Mammary epithelial cell (primary cell): ENCODE measurements at places on chromosomes 5 and 9. TPM values are rescaled to one million over a fixed set of nuclear protein-coding genes. Genes with fewer than 3 reads are reported as not detected.
A peak's percentile ranks its signal among the peaks of the same experiment; 100 is the strongest.

- peak; percentile 1 for DNase-seq
Observed at GRCh38 chr5:123881759-123882244, 369.8 kb downstream of the CSNK1G3 start.

GRCh38 chr9:135167356-135167755, 79.9 kb downstream of the OLFM1 start:
- no peak for DNase-seq

DNA sequence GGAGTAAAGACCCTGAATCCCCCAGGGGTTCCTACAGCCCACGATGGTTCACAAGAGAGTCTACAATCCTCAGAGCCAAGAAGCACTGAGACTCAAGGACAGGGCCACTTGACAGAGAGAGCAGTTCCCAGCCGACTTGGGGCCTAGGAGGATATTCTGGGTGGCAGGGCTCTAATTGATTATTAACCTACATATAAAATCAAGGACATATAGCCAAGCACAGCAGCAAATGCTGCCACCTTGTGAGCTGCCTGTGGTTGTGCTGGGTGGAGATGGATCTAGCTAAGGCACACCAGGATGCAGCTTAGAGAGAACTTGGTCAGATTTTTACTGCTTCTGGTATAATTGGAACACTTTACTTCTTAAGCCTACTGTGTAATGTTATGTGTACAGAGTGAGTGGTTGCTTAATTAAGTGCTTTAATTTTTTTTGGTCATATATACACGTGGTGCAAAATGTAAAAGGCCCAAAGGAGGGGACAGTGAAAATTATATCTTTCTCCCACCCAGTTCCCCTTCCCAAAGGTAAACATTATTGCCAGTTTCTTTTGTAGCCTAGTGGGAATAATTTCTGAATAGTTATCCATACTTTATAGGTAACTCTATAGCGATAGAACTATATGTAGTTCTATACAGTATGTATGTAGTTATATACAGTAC, 78.8 kb downstream of the F2RL2 start:
- DNase-seq: peak; percentile 16

DNA sequence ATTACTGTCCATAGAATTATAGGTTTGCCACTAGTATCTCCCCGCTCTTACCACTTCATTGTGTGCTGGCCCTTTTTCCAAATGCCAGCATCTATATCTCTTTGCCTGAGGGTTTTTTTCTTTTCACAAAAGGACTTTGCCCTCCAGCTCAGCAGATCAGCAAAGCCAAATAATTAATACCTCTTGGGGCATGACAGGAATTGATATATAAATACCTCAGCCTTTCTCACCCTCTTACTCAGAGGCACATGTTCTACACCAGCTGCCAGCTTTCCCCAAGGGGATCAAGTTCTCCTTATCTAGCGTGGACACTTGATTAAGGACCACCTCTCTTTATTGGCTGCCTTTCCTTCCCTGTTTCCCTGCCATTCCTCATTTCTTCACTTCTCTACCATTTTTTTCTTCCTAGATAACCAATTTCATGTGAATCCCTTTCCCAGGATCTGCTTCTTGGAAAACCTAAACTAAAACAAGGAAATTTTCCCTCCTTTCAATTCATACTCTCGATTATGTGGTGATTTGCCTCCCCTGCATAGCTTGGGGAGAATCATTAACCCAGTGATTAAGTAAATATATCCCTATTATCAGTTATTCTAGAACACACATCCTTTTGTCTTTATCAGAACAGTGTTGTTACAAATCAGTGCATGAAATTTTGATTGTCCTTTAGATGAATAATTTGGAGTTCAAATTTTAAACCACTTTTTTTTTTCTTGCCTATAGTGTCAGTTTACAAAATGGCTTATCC, 6.9 kb upstream of the NUDT12 start:
- no peak for DNase-seq

DNA sequence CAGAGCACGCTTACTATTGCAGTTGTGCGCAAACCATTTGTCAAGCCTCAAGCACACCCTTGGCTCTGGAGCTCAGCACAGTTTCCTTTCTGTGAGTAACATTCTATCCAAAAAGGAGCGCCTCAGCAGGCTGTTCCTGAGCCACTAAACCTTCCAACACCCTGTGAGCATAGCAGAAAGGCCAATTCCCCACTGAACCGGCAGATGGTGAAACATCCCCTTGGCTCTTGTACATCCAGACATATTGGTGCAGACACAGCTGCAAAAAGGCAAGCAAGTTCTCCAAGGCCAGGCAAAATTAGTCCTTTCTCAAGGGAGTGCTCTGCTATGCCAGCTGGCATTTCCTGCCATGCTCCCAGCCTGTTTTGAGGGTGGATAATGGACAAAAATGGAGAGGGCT, 44.1 kb upstream of the CEMIP2 start:
- DNase-seq: no peak

DNA sequence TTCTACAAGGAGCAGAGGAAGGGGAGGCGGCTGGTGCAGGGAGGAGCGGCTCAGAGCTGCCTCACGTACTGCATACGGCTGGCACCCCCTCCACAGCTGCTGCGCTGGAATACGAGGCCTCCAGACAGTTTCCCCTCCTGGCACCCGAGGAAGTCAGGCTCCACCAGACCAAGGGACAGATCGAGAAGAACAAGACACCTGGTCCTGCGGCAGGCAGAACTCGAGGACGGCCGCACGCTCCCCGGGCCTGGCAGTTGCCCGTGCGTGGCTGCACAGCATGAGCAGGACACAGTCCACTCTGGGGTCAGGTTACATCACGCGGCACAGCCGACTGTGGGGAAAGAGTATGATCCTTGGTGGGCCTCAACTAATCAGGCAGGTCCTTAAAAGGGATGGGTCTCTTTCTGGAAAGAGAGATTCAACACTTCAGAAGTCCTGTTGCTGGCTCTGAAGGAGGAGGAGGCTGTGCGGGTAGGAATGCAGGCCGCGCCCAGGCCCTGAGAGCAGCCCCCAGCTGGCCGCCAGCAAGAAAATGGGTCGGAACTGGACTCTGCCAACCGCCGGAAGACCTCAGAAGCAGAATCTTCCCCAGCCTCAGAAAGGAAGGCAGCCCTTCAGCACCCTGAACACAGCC, 11.6 kb downstream of the UBAC1 start:
- no peak for DNase-seq

The PCDHGA8 gene
- 1.7 TPM for total RNA-seq

The CRAT gene
- total RNA-seq: 17.7 TPM

- DNase-seq: no peak
Observed at GRCh38 chr5:103745353-103746065, 182.9 kb upstream of the NUDT12 start.

DNA sequence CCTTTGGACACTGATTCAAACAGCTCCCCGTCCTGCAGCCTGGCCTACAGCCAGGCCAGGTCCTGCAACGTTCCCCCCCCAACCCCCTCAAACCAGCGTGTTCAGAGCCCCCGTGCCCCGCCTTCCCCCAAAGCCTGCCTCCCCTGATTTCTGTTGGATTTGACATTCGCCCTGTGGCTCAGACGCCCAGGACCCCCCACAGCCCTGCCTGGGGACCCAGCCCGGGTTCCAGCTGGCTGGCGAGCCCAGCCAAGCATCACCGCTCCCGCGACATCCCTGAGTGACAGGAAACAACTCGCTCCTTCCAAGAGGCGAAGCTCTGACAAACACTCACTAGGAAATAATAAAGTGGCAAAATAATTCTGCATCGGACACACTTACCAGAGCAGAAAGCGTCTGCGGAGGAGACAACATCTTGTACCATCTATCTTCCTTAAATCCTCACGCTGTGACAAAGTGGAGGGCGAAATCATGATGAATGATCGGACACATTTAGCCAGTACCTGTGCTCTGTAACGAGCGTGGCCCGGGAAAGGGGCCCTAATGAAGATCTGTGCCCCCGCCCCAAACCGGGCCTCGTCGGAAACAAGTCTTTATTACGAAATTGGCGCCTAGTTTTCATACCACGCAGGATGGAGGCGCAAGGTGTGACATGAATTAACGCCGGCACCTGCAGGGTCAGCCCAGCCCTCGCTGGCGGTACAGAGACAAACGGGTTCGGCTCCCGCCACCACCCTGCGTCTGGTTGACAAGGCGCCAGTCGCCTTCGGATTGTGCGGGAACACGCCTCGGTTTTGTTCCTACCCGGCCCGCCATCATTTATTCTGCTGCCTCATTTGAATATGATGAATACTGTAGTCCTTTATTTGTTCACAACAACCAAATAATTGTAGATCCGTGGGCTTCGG, 91.0 kb upstream of the MVB12B start:
- no peak for DNase-seq

The RECK gene
- 12.7 TPM for total RNA-seq

DNA sequence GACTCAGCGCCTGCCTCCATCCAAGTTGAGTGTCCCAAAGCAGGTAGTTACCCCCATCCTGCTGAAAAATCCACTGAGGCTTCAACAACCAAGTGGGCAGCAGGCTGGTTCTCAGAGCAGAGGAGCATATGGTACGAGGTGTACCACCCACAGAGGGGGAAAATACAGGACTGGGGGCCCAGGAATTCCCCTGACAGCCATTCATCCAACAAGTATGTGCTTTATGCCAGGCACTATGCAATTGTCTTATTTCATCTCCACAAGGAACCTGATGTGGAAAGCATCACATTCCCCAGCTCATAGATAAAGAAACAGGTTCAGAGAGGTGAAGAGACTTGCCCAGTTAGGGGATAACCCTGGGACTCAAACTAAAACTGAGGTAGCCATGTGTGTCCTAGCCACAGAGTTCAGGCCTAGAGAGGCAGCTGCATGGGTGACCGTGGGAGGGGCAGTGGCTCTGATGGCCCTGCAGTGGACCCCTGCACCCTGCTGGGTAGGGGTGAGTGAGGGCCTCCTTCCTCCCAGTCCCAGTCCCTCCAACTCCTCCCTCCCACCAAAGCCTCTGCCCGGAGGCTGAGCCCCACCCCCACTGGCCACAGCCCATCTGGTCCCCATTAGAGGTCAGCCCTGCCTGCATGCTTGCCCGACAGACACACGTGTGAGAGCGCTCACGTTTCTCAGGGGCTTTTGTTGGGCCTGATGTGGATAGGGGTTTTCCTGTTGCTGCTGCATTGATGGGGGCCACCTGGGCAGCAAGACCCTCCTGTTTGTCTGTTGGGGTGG, 11.5 kb downstream of the PDLIM4 start:
- DNase-seq: peak; percentile 25

The PALM2AKAP2 gene
- 49.0 TPM for total RNA-seq

- DNase-seq: no peak
Observed at GRCh38 chr5:3024126-3024525, 272.6 kb upstream of the IRX2 start.

- DNase-seq: no peak
Observed at GRCh38 chr5:7377761-7378160, 18.2 kb upstream of the ADCY2 start.

DNA sequence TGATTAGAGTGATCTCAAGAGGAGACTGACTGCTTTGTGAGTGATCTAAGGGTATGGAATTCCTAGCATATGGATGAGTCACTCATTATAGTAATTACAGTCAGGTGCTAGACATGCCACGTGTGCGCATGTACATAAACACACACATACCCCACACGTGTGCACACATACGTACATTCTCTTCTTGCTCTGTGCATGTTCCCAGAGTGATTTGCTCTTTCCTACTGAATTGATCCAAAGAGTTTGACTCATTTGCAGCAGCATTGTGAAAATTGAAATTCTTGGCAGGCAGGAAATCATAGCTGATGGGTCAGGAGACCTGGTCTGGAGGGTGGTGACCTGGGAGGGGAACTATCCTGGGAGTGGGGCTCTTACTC, 63.8 kb downstream of the ANGPTL2 start:
- no peak for DNase-seq

DNA sequence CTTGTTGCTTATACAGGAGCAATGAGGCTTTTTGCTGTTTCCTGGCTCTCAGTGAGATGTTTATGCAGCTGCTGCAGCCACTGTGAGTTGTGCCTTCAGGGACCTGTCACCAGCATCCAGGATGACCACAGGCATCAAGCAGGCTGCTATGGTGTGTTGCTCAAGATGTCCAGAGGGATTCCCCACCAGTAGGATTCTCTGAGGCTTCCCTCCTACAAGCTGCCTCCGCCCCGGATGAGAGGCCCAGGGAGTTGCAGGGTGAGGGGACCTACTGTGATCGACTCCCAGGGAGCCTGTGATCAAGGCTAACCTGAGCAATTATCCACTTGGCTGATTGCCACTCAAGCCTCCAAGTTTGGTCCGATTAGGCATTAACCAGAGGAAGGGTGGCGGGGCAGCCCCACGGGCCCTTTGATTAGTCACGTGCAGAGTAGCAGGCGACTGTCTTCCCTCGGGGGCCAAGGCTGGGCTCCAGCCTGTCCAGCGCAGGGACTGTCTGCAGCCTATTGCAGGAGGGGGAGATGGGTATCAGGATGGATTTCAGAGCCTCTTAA, 1.8 kb upstream of the FAT2 start:
- DNase-seq: no peak

DNA sequence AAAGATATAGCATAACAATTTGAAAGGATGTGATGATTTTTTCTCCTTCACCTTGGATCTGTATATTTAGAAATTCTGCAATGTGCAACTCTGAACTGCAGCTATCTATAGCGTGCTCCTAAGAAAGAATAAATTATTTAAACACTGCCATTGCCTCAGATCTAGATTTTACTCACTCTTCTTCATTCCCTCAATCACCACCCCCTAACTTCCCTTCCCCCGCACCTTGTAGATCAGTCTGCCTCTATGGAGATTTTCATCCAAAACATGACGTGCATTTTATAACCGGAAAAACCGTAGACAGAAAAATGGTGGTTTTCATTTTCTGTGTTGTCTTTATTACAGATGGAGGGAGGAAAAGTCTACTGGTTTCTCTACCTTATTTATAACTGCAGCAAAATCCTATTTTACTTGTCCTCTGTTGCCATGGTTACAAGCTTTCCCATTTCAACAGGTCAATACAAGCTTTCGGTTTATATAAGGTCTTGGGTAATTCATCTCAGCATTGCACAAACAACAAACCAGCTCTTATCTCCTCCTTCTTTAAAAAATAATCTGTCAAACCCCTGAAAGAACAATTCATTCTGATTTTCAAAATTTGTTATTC, 480.0 kb downstream of the TAF11L14 start:
- DNase-seq: peak; percentile 38

DNA sequence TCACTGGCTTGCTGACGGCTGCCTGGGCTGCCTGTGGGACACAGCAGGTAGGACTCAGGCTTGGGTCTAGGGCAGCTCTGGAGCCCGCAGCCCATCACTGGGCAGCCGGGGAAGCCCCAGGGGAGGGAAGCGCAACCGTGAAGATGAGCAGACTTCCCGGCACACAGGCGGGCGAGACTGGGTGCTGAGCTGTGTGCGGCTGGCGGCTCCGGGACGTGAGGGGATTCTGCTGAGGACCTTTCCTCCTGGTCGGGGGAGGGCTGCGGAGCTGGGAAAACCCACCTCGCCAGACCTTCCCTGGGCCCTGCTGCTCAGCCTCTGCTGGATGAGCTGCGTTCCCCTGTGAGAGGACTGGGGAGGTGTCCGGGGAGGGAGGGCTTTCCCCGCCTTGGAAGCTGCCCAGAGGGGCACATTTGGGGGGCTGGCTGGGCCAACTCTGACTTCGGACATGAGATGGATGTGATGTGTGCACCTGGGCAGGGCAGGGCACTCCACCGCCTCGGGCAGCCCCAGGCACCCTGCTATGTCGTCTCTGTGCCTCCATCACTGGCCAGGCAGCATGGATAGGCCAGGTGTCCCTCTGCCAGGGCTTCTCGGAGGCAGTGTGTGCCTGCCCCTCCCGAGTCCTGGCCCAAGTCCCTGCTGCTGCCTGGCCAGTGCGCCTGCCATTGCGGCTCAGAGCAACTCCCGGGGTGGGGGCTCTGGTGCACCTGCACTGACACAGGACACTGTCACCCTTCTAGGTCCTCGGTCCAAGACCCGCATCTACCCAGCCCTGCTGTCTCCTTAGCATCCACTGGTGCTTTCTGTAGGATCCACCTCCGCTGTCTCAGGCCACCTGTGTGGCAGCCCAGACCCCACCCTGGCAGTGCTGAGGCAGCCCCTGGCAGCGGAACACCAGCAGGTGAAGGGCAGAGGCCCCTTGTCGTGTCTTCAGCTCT, 66.4 kb downstream of the COL5A1 start:
- DNase-seq: no peak

The PCSK5 gene
- total RNA-seq: 2.4 and 2.7 TPM in 2 replicates
